ENCODE measurements at places on chromosomes 7 and 10.

GRCh38 chr10:10714327-10714726 is 303.3 kb upstream of the CELF2 start:
- ATAC-seq: no peak

- no peak for ATAC-seq
These were observed 19.3 kb downstream of the ACBD7 start for GRCh38 chr10:15069230-15069629.

DNA sequence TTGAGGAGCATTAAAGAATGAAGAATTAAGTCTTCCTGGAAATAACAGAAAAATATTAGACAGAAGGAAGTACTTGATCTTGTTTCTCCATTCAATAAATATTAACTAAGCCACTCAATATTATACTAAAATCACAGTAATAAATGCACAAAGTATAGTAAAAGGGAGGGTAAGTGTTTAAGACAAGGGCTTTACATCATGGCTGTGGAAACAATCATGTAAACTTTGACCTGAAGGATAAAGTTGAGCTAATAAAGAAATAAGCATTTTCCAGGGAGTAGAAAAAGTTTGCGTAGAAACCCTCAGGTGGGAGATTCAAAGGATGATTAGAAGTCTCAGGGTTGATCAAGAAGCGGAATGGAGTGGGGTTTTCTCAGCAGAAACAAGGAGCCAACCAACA is 78.2 kb downstream of the SEMA3C start:
- no peak for ATAC-seq

DNA sequence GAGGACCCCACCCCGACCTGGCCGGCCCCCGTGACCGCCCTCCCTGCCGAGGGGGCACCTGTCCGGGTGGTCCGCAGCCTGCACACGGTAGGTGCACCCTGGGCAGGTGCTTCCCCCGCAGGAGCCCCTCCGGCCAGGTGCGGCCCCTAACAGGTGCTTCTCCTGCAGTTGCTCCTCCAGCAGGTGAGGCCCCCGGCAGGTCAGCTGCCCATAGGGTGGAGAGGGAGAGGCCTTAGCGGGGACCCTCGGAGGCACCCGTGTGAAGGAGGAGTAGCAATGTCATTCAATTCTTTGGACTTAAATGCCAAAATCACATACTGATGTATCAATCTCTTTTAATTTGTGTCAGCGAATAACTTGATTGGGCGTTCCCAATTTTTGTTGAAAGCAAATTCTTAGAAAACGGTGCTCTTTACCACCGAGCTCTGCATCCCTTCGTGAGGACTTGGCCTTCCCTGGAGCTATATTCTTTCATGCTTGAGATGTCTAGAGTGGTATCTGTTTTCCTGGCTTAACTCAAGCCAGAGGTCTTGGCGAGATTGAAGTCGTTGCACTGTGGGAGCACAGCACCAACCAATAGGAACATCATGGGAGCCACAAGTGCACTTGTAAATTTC is 738 bp upstream of the NCAPG2 start:
- no peak for ATAC-seq

GRCh38 chr10:62635127-62635526 is 169.4 kb upstream of the ADO start:
- ATAC-seq: no peak

DNA sequence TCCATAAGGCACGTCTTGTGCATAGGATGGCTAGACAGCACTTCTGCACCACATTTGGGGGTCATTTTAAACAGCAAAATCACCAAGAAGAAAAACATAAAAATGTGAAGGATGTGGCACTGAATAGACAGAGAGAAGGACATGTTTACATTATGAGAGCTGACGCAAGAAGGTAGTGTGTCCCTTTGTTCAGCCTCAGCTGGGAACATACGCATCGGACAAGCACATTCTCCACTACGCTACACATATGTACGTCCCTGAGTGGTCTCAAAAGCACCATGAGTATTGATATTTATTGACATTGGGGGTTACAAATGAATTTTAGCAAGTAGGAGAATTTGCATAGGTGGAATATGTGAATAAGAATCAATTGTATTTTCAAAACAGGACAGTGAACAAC is 20.2 kb downstream of the DDC start:
- ATAC-seq: no peak

DNA sequence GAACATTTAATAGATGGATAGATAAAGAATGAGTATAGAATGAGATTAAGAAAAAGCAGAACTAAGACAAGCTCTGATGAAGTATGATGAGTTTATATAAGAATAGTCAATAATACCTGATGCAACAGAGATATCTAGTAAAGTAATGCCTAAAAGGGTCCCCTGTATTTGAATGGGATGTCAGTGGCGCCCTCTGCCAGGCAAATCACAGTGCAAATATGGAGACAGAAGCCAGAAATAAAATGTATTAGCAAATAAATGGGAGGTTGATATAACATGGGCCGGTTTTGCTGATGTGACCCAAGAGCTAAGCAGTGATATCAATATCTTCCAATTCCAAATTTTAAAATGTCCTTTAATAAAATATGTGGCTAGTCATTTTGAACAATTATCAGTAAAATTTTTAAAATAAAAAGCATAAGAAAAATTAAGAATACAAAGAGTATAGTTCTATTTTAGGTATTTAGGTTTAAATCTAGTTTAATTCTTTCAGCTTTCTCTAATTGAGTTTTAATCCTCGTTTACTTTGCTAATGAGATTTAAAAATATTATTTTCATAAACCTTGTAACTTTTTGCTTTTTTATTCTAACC is 62.6 kb downstream of the ADK start:
- peak; percentile 58 for ATAC-seq

DNA sequence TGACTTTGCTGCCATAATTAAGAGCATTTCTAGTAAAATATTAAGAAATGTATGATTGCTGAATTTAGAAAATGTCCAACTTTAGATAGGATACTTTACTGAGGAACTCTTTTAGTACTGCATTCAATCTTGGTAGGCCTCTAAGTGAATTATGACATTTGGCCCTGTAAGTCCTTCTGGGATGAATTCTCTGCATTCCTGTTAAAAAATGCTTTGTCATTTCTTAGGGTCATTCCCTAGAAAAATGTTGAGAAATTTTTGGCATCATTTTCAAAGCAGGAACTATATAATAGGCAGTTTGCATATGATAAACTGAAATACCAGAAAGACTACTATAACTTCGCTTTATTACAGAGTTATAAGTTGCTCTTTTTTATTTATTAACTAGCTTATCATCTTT is 69.3 kb upstream of the PRR15 start:
- ATAC-seq: no peak
